ENCODE measurements at places on chromosomes 5 and 9.

DNA sequence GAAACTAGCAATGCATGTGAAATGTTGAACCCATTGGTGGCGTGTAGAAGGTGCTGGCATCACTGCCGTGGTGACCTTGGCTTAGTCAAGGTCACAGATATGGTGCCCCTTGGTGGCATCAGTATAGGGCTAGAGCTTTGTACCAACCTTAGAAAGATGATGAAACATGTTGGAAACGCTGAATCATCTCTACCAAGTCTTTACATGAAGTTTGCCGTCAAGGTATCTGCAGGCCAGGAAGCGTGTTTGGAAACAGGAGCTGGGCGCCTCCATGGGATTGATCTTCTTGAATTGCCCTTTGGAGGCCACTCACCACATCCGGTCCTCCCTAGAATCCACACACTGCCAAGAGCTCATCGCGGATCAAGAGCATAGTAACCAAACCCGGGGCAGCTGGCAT is 16.9 kb upstream of the BOD1 start:
- DNase-seq: no peak

GRCh38 chr9:124622882-124623281 is 115.7 kb upstream of the NR5A1 start:
- no peak for DNase-seq

DNA sequence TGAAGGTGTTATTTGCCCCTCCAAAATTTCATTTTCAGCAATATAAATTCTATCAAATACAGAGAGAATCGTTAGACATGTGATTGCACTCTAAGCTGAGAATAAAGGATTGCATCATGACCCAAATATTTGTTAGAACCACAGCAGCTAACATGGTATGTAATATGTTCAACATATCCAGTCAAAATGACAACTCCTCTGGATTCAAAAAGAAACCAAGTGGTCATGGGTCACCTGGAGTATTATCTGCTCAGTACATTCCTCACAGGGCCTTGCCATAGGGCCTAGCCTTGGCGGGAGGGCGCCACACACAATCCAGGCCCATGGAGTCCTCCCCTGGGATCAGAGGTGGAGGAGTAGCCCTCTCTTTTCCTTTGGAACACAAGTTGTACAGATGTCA is 179.2 kb downstream of the HSD17B3 start:
- no peak for DNase-seq

GRCh38 chr5:158264264-158264663 is 405.3 kb upstream of the CLINT1 start:
- no peak for DNase-seq

DNA sequence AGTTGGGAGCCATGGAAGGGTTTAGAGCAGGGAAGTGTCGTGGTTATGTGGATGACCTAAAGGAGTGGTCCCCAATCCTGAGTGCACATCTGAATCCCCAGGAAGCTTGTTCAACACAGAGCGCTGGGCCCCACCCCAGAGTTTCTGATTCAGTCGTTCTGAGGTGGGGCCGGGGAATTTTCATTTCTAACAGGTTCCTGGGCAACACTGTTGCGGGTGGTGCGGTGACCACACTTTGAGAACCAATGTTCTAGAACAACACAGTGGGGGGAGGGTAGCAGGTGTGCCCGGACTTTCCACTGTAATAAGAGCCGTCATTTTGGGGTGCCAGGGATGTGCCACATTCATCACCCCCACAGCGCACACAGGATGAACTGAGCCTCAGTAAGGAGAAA is 39.3 kb downstream of the DUSP1 start:
- no peak for DNase-seq

GRCh38 chr5:52580921-52581320 is 206.8 kb upstream of the ITGA1 start:
- no peak for DNase-seq
